HuH-7.5 (cell line): ENCODE measurements at places on chromosomes 5 and 9.
A peak's percentile ranks its signal among the peaks of the same experiment; 100 is the strongest.

GRCh38 chr5:176784218-176785165, 25.9 kb upstream of the UNC5A start:
- no peak for DNase-seq

DNA sequence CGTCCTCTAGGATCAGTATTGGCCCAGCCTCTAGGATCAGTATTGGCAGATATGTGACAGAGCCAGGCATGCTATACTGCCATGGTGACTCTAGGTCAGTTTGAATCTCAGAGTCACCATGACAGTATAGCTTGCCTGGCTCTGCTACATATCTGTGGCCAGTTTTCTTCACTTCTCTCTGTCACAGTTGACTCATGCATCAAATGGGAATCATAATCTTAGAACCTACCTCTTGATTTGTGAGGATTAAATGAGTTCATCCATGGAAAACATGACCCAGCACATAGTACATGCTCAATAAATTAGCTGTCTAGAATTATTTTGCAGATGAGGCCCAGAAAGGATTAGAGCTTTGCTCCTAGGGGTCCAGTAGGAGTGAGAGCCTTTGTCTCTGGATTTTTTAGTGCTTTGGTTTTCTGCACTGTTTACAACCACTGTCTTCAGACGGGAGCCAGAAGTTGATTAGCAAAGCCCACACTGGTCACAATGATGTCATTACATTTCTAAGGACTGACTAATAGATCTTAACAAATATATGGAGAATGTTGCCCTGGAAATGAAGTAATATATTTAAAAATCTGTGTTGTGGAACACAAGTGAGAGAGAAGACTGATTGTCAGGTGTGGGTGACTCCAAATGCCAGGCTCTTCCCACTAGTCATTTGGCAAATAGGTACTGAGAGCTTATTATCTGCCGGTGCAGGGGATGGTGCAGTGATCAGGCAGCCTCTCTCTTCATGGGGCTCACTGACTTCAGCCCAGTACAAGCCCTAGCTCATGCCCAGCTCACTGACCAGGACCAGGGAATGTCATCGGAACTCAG, 76.0 kb downstream of the COL15A1 start:
- no peak for DNase-seq

GRCh38 chr9:128838338-128838737, 8.7 kb upstream of the SPOUT1 start:
- peak; percentile 32 for DNase-seq

DNA sequence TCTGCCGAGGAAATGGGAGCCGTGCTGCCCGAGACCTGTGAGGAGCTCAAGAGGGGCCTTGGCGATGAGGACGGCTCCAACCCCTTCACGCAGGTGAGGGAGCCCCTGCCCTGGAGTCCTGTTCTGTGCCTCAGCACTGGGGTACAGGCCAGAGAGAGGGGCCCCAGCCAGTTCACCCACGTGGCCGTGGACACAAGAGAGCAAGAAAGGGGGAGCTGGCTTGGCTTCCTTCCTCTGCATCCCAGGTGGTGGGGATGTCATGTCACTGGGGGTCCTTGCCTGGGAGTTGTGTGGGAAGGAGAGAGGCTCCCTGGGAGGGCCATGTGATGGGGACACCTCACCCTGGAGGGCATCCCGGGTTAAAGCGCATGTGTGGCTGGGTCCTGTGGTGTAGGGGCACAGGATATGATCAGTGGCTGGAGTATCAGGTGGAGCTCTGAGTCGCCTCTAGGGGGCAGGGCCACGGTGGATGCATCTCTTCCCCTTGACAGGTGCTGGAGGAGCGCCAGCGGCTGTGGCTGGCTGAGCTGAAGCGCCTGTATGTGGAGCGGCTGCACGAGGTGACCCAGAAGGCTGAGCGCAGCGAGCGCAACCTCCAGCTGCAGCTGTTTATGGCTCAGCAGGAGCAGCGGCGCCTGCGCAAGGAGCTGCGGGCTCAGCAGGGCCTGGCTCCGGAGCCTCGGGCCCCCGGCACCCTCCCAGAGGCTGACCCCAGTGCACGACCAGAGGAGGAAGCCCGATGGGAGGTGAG, 7.5 kb downstream of the N4BP3 start:
- DNase-seq: peak; percentile 96

DNA sequence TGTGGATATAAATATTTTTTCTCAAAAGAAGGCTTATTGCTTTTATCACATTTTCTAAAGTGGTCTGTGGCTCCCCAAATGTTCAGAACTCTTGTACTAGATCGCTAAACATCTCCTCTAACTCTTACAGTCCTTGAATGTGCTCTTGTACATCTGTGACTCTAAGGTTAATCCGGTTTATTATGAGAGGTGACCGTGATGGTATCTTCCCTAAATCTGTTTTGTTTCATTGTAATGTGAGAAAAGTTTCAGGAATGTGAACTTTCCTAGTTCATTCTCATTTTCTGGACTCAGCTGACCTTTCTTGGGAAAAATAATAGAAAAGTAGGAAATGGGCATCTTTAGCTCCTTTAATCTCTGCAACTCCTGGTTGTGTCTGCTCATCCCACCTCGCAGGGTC, 94.5 kb upstream of the CD180 start:
- no peak for DNase-seq

DNA sequence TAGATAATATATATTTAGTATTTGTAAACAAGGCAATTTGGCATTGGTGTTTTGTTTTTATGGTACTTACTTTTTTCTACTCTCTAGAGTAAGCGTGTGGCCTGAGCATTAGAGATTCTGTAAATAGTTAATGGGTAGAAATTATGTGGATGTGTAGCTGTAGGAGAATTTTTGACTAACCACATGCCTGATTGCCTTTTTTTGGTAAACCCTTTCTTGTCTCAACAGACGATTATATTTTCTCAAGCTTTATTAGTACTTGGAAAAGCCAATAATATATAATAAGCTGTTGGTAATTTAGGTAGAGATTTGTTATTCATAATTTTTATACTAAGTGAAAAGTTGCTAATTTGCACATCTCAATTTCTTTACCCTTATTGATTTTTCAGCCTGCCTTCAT, 76.8 kb downstream of the FCHO2 start:
- DNase-seq: no peak

DNA sequence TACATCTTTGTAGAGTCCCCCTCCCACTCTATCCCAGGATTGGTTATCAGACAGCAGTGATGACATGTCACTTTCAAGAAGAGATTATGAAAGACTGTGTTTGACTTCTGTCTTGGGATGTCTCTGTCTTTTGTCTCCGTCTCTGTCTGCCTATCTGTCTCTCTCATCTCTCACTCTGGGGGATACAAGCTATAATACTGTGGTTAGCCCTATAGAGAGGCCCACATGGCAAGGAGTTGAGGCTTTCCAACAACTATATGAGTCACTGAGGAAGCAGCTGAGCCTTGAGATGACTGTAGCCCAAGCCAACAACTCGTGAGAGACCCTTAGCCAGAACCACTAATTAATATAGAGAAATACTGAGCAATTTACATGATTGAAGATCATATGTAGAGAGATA, 284.8 kb downstream of the PDE4D start:
- no peak for DNase-seq

DNA sequence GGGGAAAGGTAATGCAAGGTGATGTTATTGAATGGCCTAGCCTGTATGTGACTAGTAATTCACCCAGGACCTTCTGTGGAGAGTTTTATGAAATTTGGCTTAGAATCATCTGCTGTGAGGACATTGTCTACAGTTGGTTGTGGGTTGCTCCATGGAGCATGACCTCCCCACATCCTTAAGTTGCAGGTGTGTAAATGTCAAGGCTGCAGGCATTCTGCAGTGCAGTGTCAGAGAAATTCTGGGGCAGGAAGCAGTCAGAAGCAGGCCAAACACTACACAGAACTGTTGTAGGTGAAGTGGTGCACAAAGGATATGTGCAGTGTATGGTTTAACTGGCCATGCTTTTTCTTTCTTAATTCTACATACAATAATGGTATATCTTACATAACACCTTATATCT, 588.3 kb downstream of the EBF1 start:
- DNase-seq: no peak

DNA sequence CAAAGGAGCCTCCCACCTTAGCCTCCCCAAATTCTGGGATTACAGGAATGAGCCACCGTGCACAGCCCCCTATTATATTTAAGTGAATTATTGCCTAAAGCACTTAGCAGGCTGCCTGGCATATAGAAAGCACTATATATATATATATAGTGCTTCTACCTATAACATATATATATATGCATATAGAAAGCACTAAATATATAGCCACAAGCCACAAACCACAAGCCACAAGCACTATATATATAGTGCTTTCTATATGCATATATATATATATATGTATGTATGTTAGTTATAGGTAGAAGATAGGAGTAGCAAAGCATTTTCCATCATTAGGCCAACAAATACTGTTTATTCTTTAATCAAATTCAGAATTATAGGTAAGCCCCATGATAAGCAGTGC, 185.8 kb downstream of the CWC27 start:
- no peak for DNase-seq

GRCh38 chr5:32202394-32202793, 28.3 kb upstream of the GOLPH3 start:
- no peak for DNase-seq

DNA sequence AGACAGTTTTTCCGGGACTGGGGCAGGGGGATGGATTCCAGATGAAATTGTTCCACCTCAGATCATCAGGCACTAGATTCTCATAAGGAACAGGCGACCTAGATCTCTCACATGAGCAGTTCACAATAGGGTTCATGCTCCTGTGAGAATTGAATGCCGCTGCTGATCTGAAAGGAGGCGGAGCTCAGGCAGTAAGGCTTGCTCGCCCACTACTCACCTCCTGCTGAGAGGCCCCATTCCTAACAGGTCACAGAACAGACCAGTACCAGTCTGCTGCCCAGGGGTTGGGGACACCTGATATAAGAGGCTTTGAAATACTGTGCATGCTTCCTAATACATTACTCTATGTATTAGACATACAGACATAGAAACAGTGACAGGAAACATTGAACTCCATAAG, 41.1 kb downstream of the PTPRD start:
- DNase-seq: no peak

- DNase-seq: no peak
Observed at GRCh38 chr5:108688485-108688884, 59.2 kb upstream of the FER start.

DNA sequence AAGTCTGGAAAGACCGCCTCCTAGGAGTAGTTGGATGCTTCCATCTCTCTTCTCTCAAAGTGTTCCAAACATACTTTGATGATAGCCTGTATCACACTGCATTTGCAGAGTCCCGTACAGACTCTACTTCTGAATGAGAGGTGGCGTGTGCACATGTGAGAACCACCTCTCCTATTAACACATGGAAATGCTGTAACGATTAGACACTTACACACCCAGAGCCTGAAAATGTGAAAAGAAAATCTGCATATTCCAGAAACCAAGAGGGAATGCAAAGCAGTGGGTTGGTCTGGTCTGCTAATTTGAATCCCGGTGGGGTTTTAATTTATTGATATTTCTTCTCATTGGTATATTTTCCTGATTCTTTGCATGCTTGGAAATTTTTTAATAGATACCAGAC, 10.5 kb downstream of the UGCG start:
- DNase-seq: no peak

DNA sequence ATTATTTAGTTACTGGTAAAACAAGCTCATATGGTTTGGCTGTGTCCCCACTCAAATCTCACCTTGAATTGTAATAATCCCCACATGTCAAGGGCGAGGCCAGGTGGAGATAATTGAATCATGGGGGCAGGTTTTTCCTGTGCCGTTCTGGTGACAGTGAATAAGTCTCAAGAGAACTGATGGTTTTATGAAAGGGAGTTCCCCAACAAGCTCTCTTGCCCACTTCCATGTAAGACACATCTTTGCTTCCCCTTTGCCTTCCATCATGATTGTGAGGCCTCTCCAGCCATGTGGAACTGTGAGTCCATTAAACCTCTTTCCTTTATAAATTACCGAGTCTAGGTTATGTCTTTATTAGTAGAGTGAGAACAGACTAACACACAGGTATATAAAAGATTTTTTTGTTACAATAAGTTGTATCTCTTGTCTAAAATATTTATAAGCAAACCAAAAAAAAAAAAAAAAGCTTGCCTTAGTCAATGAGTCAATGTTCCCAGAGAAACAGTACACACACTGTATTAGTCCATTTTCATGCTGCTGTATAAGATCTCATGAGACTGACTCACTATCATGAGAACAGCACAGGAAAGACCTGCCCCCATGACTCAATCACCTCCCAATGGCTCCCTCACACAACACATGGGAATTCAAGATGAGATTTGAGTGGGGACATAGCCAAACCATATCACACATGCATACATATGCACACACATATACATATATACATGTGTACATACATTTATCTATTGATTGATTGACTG, 138.3 kb downstream of the BASP1 start:
- DNase-seq: no peak

GRCh38 chr9:137879566-137880150, 2.1 kb downstream of the CACNA1B start:
- DNase-seq: no peak

DNA sequence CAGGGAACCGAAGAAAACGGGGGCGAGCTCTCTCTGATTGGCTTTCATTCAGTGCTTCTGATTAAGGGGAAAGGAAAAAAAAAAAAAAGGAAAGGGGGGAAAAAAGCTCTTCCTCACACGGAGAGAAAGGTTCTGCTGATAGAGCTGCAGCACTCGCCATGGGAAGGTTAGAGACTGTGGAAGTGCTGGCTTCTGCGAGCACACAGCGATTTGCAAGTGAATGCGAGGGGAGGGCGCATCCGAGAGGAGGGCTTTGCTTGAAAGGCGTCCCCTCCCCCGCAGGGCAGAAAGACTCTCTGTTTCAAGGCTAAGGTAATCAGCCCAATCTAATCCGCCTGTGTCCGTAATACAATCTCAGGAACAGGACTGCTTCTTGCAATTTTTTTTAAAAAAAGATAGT, at the start of gene CDH10:
Gene CDH10, minus strand, starts transcription at position 218 of the 400 bp plus-strand sequence. CDS start 51,488 bp downstream, outside the sequence.
- DNase-seq: no peak

DNA sequence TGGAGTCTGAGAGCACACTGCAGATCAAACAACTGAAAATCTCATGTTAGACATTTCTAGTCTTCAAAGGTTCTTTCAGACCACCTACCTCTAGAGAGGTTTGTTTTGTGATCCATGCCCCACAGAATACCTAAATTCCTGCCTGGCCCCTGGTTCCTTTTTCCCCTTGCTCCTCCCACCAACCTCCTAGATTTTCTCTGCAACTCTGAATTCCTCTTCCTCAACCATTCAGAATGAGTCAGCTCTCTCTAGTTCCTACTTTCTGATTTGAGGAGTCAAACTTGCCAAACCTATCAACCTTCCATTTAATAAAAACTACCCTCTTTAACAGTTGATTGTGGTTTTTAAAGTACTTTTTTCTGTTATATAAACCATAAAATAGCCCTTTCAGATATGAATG, 83.2 kb upstream of the ZNF462 start:
- DNase-seq: no peak

GRCh38 chr9:136623842-136624183, 38.9 kb upstream of the EGFL7 start:
- DNase-seq: no peak

- no peak for DNase-seq
Observed at GRCh38 chr5:115461093-115461492, 83.5 kb downstream of the FEM1C start.

GRCh38 chr9:85892401-85892800, 48.5 kb upstream of the NAA35 start:
- no peak for DNase-seq
